ENCODE measurements at places on chromosomes 2 and 18.

DNA sequence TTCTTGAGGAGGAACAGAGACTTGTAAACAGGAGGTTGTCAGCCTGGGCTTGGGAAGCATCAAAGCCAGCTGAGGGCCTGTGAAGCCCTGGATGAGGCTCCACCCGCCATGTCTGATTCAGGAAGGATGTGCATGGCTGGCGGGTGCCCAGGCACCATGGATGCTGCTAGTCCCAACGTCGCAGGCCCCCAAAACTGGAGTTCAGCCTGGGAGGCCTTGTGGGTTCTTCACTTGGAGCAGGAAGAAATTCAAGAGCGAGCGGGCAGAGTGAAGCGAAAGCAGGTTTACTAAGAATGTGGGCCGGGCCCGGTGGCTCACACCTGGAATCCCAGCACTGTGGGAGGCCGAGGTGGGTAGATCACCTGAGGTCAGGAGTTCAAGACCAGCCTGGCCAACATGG, 12.1 kb upstream of the PXDN start:
- DNase-seq = no peak

- DNase-seq = no peak
Measured at GRCh38 chr2:179861416-179862067, at the start of gene ZNF385B. TSS of gene ZNF385B (minus strand) at chr2:179861612.

GRCh38 chr2:160670618-160671017, 177.0 kb upstream of the RBMS1 start:
- DNase-seq = no peak

DNA sequence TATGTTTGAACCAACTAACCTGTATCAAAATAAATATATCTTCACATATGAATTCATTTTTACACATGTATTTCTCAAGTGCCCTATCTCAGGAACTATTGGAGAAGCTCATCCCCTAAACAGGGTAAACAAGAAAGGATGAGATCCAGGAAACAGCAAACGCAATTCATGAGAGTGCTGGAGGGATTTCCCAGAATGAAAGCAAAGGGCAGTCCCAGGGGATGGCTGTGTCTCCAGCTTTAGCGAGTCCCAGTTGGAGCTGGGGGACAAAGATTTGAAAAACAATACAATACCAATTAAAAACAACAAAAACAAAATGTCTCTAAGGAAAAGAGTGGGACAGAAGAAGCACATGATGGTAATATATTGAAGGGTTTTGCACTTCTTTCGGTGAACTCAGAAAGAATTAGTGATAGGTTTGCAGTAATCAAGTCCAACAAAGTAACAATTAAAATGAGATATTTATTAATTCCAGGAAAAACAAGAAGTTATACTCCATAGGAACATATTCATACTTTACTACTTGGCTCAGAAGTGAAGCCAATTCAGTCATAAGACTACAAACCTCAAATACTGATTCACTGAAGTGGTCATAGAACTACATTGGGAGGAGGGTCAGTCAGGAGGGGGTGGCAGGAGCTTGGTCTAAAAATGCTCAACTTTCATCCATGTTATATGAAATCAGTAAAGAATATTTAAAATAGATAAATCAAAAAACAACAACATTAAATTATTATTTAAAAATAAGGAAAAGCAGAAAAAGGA, 73.1 kb upstream of the PDE1A start:
- no peak for DNase-seq

GRCh38 chr2:145032791-145033190, 512.9 kb upstream of the ZEB2 start:
- no peak for DNase-seq

DNA sequence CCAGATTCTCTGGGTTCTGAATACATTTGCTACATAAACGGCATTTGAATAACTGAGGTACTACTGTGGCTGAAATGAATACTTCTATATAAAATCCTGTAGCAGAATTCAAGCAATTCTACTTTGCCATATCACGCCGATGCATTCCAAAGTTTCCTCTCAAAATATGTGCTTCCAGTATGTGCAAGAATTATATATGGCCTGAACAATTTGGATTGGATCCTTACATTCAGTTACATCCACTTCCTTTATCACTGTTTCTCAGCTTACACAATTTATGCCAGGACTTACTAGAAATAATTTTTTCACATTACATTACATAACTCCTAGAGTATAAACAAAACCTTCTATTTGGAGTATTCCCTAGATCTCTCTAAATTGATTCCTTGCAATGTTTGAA, 46.3 kb upstream of the STAT4 start:
- no peak for DNase-seq

DNA sequence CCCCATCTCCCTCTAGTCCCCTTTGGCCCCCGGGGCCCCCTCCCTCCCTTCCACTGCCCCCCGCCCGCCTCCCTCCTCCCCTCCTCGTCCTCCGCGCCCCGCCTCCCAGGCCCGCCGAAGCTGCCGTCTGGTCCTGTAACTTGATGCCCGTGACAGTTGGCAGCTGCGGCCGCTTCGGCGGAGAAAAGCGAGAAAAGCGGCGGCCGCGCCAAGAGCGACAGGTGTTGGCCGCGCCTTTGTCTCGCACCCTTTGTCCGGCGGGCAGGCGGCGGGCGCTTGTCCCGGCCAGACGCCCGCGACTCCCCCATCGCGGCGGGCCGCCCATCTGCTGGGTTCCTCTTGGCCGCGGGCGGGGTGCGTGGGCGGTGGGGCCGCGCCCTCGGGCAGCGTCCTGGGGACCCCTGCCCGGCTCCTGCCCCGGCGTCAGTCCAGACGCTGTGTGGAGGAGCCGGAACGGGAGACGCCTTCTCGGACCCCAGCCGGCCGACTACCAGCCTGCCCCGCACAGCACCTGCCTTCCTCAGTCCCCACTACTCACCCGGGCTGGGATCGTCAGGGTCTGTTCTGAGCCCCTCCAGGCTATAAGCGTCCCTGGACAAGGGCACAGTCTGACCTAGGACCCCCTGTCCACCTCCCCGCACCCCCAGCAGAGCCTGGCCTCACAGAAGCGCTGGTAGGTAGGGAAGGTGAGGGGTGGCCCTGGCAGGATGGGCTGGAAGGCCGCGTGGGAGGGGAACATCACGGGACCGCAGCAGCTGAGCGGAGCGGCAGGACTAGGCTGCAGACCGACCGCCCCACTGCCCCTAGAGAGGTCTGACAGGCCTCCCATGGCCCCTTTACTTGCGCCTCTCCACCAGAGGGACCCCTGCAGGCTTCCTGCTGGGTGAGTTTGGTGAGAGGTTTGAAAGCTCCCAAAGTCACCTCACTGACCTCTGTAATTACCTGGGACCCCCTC, 1.2 kb upstream of the HES6 start:
- peak; percentile 47 for DNase-seq

- DNase-seq = no peak
Measured at GRCh38 chr2:54573537-54573919, 117.4 kb downstream of the SPTBN1 start.

- DNase-seq = no peak
Measured at GRCh38 chr2:16665748-16666448, at the start of gene CYRIA. TSS of gene CYRIA (minus strand) at chr2:16665834. CDS start at chr2:16588119, 77,715 bp downstream.

DNA sequence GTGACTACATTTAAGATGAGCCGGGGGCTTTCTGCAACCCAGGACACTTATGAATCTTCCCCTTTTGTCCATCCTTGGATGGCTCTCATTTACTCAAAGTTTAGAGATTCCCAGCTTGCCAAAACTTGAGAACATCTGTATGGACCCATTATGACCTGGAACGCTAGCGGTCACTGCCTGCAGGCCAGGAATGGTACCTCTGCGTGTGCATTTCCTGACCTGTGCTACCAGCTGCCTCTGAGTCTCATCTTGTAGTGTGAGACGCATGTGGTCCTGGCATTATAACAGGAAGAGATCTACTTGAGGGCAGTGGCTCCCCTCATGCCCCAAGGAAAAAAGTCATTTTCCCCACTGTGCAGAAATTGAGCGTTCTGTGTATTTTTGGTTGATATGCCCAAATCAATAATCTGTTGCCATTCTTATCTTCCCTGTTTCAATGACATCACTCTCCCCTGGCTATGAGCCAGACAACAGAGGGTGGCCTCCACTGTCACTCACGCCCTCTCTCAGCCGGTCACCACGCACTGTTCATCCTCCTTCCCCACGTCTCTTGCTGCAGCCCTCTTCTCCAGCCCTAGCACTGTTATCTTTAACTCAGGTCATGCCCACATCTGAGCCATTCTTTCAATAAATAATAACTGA, 28.5 kb upstream of the NPAS2 start:
- no peak for DNase-seq

DNA sequence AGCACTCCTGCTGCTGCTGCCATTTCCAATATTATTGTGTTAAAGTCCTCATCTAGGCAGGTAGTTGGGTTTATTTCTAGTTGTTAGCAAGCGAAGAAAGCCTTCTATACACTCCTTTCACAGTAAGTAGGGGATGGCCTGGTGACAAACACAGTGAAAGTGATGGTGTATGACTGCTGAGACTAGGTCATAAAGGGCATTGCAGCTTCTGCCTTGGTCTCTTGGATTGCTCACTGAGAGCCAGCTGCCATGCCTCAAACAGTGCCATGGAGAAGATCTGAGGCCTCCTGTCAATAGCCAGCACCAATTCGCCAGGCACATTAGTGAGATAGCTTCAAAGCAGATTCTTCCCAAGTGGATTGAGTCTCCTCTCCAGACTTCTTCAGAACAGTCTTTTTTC, 27.6 kb upstream of the MSTN start:
- no peak for DNase-seq

DNA sequence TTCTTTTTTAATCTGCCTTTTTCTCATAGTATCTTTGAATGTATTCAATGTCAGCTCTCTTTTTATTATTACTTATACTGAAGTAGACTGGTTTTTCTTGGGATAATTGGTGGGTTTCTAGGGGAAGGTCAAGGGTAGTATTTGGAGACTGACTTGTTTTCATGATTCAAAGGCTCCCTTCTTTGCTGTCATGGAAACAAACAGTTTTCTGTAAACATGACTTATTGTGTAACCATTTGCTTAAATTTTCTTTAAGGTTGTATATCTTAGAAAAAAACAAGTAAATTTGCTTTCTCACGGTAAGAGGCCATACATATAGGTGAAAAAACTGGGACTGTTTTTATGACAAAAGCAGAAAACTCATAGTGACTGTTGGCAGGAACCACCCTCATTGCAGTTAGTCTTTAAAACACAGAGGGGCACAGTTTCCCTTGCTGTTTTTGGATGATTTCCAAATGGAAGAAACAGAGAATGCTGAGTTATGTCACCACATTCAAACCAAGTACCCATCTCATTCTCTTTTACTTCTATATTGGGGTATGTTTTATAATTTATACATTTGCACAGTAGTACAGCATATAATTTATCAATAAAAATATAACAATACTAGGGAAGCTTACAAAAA, 5.8 kb upstream of the RDH14 start:
- DNase-seq = no peak

GRCh38 chr2:231655894-231656293, 52.4 kb upstream of the PTMA start:
- DNase-seq = no peak

DNA sequence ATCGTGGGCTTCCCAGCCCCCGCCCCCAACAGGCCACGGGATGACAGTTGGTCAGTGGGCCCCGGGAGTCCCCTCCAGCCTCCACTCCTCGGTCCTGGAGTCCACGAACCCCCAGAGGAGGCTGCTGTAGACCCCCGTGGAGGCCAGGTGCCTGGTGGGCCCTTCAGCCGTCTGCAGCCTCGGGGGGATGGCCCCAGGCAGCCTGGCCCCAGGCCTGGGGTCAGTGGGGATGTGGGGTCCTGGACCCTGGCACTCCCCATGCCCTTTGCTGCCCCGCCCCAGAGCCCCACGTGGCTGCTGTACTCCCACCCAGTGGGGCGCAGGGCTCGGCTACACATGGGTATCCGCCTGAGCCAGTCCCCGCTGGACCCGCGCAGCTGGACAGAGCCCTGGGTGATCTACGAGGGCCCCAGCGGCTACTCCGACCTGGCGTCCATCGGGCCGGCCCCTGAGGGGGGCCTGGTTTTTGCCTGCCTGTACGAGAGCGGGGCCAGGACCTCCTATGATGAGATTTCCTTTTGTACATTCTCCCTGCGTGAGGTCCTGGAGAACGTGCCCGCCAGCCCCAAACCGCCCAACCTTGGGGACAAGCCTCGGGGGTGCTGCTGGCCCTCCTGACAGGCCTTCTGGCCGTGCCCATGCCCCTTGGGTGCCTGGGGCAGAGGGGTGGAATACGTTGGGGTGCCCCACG, 7.6 kb downstream of the NEU4 start:
- no peak for DNase-seq

- DNase-seq = no peak
Measured at GRCh38 chr2:3608373-3609278, 13.7 kb downstream of the COLEC11 start.

DNA sequence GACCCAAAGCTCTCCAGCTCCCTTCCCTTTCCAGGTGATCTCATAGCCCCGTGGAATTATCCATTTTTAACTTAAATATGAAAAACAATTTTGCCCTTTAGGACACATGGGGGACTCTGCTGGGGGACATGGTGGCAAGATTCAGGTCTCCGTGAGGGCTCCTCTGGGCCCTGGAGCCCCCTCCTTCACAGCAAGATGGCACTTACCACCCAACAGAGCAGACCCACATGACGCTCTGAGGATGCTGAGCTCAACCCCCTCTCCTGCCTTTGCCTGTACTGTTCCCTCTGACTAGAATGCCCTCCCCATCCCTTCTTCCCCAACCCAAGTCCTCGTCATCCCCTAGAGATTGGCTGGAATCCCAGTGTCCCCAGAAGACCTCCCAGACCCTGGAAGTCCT, 17.2 kb downstream of the TEX51 start:
- no peak for DNase-seq

DNA sequence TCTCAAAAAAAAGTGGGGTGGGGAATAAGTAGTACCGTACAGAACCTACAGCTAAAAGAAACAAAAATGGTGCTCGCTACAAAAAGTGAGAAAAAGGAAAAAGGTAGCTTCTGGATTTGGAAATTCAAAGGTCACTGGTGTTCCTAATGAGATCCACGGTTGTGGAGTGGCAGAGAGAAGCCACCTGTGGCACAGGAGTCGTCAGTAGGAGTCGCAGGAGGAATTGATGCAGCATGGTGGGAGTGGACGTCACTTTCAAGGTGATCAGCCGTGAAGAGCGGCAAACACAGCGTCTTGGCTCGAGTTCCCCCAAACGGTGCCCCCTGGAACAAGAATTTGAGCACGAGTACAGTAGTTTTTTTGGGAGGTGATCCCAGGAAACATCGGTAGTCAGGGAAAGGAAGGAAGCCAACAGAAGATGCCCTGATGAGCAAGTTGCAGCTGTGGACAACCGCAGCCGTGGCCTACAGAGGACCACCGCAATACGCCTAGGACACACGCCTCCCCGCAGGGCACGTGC, 1.4 kb upstream of the TTL start:
- DNase-seq = no peak

GRCh38 chr2:69798909-69799526, 30.4 kb upstream of the GMCL1 start:
- no peak for DNase-seq

Data from NCI-H1436 treated with DMSO at 0.1 percent for 48 hours (cell line).